Naive thymus-derived CD4-positive, alpha-beta T cell (primary cell): ENCODE measurements at places on chromosomes 2 and 18.

DNA sequence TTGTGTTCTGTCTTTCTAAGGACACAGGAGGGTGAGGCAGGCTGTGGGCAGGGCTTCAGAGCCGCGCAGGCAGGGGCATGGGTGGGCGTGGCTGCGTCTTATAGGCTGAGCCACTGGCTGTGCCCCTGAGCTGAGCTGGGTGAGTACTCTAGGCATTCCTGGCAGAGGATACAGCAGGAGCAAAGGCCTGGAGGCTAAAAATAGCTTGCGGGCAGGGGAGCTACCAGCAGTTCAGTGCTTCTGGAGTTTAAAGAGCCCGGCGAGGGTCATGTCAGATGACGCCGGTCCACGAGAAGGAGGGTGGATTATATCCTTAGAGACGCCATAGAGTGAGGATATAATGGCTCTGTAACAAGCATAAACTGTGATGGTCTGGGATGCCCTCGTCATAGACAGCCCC, 31.5 kb upstream of the PDIA6 start:
- no peak for DNase-seq

DNA sequence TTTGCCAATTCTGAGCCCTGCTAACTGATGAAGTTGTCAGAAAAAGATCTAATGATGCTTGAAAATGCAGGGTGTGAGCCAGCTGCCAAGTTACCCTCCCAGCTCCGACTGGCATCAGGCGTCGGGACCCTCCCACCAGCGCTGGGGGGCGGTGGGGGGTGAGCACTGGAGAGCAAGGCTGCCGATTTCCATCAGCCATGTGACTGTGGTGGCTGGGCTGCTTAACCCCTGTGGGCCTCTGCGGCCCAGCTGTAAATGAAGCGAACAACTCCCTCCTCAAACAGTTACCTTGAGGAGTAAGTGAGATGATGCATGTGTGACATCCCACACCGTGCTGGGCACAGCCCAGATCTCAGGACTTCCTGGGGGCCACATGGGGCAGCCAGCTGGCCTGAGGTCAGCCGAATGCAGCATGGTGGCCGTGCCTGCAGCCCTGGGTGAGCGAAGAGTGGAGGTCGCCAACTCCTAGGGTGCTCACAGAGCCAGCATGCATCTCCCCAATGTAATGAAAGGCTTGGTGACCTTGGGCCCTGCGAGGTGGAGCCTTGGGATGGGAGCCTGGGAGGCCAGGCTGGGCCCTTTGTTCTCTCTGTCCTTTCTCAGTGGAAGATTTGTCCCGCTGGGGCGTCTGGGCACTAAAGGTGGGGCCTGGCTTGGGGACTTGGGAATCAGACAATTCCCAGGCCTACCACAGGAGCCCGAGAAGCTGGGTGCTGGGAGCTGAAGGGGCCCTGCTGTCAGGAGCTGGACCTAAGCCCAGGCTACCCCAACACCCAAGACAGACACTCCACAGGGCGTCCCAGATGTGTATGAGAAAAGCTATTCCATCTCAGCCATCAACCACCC, 25.1 kb downstream of the CIB4 start:
- DNase-seq, result no peak

DNA sequence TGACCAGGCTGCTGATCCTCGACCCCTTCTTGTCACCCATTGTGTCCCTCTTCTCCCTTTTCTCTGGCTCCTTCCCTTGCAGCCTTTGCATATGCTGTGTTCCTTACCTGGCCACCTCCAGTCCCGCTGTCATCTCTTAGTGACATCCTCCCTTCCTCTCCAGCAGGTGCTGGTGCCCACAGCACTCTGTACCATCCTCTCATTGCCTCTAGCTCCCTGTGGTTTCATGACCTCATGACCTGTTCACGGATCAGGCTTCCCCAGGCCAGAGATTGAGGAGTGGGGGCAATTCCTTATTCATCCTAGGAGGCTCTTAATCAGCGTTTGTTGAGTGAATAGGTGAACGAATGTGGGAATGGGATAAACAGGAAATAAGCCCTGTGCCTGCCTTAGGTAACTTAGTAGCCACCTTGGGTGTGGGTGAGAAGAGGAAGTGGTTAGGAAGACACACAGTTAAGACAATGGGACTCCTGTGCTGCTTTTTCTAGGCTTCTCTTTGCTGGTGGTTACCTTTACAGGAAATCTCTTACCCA, 35.5 kb downstream of the ITGA6 start:
- DNase-seq, result no peak

DNA sequence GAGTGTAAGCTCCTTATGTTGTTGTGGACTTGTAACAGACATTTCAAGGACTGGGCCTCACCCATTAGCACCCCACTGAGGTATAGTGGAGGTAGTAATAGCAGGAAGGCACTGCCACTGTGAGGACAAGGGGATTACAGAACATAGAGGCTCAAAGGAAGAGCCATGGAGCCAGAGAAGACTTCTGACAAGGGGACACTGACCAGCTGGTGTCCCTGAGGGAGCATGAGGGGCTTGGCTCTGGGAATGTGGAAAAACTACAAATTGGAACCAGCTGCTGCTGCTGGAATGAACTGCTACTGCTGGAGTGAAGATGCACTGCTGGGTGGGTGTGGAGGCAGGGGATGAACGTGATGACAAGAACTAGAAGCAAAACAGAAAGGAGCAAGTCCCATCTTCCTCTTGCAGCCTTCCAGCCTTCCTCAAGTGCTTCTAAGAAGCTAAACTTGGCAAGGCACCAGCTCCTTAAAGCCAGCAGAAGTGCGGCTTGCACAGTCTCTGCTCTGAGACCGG, 167.3 kb upstream of the NOSTRIN start:
- no peak for DNase-seq

DNA sequence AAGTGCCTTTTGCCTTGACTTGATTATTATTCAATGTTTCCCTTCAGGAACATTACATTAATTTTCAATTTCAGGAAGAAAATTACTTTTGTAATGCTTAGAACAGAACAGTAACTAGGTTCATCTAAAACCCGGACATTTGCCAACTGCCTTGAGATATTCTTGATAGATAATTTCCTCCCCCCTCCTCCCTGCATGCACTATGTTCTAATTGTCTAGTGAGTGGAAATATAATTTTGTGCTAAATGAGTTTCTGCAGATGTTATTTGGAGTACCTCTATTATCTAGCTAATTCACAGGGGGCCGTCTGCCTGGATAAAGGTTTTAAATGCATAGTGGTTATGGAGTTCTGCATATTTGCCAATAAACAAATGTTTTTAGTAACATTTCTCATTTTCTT, 200.3 kb upstream of the SLC39A10 start:
- DNase-seq, result no peak

GRCh38 chr2:24353973-24354372, 6.4 kb downstream of the ITSN2 start:
- no peak for DNase-seq

DNA sequence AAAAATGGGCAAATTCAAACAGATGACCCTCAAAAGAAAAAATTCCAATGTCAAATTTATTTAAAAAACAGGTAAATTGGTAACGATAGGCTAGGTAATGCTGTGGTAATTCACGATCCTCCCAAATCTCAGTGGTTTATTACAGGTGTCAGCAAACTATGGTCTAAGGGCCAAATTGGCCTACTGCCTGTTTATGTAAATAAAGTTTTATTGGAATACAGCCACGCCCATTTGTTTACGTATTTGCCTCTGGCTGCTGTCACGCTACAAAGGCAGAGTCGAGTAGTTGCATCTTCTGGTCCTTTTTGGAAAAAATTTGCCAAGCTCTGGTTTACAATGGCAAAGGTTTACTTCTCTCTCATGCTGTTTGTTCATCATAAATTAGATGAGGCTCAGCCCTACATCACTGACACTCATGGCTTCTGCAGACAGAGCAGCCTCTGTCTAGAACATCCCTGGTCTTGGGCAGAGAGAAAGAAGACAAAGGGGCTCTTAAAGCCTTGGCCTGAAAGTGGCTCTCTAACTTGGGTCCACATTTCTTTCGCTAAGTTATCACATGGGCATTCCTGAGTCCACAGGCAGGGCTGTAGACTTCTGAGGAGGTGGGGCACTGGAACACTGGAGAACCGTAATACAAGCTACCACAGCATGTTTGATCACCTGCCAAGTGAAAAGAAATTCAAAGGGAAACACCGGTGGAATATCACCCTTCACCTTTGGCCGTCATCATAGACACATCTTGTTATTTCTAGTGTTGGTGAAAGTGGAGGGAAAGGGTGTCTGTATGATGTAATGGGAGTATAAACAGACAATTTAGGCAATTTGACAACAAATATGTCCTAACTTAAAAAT, 34.8 kb downstream of the SP110 start:
- no peak for DNase-seq
